B cell (primary cell): ENCODE measurements at places on chromosomes 7 and 10. TPM values are rescaled to one million over a fixed set of nuclear protein-coding genes. Genes with fewer than 3 reads are reported as not detected.

DNA sequence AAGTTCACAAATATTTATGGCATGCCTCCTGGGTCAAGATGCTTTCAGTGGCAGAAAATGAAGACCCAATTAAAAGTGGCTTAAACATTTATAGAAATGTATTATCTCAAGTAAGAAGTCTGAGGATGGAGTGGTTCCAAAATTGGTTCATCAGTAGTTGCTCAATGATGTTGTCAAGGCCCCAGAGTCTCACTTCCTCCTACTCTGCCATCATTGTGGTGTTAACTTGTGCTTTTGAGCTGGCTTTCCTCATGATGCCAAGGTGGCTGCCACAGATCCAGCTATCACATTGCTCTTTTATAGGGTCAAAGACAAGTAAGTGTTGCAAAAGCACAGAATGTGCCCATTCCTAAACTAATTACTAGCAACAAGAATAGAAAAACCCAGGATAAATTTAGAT lies 404.6 kb upstream of the NRP1 start:
- no peaks in the 10 kb centered on the region for H3K36me3 ChIP-seq
- H3K4me3 ChIP-seq, result no peak overlapping the region
- no peaks in the 10 kb centered on the region for H3K27me3 ChIP-seq
- no peak for DNase-seq

- H3K4me3 ChIP-seq, result no peak overlapping the region
- H3K4me1 ChIP-seq, result no peaks in the 10 kb centered on the region
- H3K27me3 ChIP-seq, result no peaks in the 10 kb centered on the region
Observed at GRCh38 chr7:149104214-149104613, 13.7 kb upstream of the ZNF786 start.

DNA sequence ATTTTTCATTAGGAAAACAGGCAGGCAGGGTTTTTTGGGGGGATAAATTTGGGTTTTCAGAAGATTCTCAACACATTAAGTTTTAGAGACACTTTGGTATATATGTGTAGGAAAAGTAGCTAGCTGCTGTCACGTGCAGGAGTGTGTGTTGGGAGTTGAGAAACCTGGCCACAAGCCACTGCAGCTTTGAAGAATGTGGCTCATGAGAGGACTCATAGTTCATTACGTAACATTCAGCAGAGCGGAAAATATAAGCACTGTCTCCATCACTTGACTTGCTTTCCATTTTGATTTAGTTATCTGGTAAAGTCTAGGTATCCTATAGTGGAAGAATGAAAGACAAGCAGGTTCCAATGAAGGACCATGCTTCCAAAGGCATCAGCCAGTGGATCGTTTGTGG lies 31.2 kb downstream of the SMNDC1 start:
- H3K27ac ChIP-seq, result no peak overlapping the region
- H3K36me3 ChIP-seq, result no peaks in the 10 kb centered on the region
- H3K4me3 ChIP-seq, result no peak overlapping the region
- H3K27me3 ChIP-seq, result no peaks in the 10 kb centered on the region
- peak; percentile 20 for DNase-seq
- H3K4me1 ChIP-seq, result peaks cover under 1% of the 10 kb centered on the region

- H3K4me3 ChIP-seq, result no peak overlapping the region
- peak; percentile 67 for DNase-seq
- H3K4me1 ChIP-seq, result peaks cover 3% of the 10 kb centered on the region
- H3K36me3 ChIP-seq, result no peaks in the 10 kb centered on the region
Observed at GRCh38 chr7:150962553-150963399, 15.3 kb downstream of the KCNH2 start.

DNA sequence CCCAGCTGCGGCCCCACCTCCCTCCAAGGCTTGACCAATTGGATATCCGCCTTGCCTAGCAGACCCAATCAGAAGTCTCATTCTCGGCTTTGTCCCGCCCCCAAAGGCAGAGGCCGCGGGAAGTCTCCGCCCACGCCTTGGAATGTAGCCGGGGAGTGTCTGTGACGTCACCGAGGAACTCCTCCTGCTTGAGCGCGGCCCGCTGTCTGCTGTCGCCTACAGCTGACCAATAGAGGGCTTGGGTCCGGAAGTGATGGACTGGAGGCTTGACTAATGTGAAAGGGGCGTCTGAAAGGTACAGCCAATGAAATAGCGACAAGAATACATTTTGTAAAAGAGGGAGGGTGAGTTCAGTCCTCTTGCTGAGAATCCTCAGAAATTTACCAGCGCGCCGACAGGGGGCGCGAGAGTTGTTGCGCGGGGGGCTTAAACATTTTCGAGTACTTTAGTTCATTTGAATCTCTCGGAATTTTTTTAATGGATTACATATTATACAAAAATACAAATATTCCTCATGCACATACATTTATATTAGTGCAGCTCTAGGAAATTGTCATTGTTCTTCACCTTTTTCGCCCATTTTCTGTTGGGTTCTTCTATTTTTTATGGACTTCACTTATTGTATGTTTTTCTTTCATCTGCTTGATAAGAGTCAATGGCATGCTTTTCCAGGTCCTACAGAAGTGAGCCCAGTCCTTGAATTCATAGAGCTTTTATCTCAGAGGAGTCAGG lies 376 bp upstream of the CREB3L2 start:
- H3K4me1 ChIP-seq, result peaks cover 22% of the 10 kb centered on the region
- peak; percentile 99 for DNase-seq
- no peaks in the 10 kb centered on the region for H3K27me3 ChIP-seq
- peak overlapping the region; percentile 85 for H3K4me3 ChIP-seq

DNA sequence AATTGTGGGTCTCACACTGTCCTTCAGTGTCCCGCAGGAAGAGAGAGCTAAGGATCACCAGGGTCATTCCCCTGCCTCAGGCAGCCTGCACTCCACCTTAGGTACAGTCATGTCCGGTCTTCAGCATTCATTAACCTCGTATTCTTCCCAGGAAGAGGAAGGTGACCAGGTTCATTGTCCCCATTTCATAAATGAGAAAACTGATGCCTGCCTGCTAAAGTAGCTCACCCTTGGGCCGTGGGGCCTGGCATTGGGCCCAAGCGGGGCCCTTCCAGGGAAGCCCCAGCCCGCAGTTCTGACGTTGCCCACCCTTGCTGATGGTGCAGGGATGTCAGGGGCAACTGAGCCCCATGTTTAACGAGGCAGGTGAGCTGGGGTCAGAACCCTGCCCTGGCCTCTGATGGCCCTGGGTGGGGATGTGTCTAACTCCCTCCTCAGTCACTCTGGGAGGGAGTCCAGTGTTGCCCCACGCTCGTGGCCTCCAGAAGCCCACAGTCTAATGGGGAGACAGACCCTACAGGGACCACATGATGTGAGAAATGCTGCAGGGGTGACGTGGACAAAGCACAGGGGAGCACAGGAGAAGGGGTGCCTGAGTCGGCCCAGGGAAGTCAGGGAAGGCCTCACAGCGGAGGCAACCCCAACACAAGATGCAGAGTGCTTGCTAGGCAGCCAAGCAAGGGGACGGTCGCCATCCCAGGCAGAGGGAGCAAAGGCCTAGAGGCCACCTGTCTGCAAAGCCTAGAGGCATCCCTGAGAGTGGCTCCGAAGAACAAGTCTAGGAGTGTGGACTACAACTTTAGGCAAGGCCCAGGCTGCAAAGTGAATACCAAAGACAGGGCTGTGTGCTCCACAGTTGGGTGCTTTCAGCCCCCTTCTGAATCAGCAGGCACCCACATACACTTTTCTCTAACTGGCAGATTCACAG lies 25.1 kb downstream of the DDIT4 start:
- H3K4me1 ChIP-seq, result peaks cover 38% of the 10 kb centered on the region
- H3K36me3 ChIP-seq, result no peaks in the 10 kb centered on the region
- H3K4me3 ChIP-seq, result no peak overlapping the region

- no peaks in the 10 kb centered on the region for H3K27me3 ChIP-seq
- H3K27ac ChIP-seq, result peak overlapping the region; percentile 28
- H3K4me1 ChIP-seq, result peaks cover 5% of the 10 kb centered on the region
- no peaks in the 10 kb centered on the region for H3K36me3 ChIP-seq
Observed at GRCh38 chr10:119663866-119664698, 12.9 kb downstream of the BAG3 start.

GRCh38 chr10:4813496-4813895 lies 12.5 kb upstream of the AKR1E2 start:
- no peak overlapping the region for H3K27ac ChIP-seq
- H3K4me1 ChIP-seq, result no peaks in the 10 kb centered on the region
- H3K4me3 ChIP-seq, result no peak overlapping the region
- no peaks in the 10 kb centered on the region for H3K36me3 ChIP-seq
- no peaks in the 10 kb centered on the region for H3K27me3 ChIP-seq

DNA sequence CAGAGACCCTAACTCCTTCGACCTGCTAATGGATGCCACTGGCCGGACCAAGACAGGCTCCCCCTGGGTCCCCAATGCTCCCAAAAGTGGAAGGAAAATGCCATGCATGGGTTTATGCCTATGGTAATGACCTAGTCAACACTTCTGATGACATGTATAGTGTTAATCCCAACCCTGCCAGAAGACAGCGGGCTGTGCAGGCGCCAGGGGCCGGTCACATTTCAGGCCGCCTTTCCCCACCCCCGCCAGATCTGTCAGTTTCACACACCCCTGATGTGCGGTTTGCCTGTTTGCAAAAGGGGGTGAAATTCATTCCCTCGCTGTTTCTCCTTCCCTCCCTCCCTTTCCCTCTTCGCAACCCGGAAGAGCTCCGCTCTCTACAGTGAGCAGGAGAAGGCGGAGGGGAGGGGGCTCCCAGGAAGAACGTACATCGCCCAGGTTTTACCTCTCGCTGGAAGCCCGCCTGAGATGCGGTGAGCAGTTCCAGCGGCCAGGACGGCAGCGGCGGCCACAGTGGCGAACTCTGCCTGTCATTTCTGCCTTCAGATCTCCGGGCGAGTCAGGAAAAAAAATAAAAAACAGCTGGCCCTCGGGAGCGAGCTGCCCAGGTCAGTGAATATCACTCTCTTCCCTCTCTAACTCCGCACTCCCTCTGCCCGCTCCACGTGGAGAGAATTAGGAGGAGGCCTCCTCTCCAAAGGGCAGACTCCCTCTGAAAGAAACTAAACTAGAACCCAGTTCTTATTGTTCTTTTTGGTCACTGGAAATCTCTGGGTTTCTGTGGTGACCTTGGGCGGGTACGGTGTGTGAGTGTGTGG lies 9.4 kb upstream of the GATA3 start:
- no peak overlapping the region for H3K27ac ChIP-seq
- H3K4me3 ChIP-seq, result peak overlapping the region; percentile 1
- DNase-seq, result peak; percentile 38
- peaks cover 59% of the 10 kb centered on the region for H3K4me1 ChIP-seq

GRCh38 chr10:92822964-92823363 lies 25.4 kb upstream of the EXOC6 start:
- no peak overlapping the region for H3K4me3 ChIP-seq
- H3K27me3 ChIP-seq, result no peaks in the 10 kb centered on the region
- peak; percentile 52 for DNase-seq
- H3K4me1 ChIP-seq, result peaks cover 15% of the 10 kb centered on the region
- H3K36me3 ChIP-seq, result no peaks in the 10 kb centered on the region

DNA sequence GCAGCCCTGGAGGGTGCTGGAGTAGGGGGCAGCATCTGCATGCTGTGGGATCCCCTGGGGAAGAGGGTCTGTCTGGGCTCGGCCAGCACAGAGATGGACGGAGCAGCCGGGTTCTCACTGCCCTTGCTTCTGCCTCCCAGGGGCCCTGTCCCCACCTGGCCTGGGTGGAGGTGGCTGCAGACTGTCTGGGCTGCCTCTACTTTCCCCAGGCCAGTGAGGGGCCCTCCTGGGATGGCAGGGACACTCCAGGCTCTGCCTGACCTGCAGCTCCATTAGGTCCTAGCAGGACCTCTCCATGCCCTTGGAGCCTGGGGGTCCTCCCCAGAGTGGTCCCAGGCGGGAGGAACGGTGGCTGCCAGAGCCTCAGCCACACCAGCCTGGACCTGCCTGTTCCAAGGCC lies 63.7 kb downstream of the PWWP2B start:
- H3K4me1 ChIP-seq, result peaks cover 4% of the 10 kb centered on the region
- H3K27me3 ChIP-seq, result no peaks in the 10 kb centered on the region
- H3K4me3 ChIP-seq, result no peak overlapping the region
- no peak overlapping the region for H3K27ac ChIP-seq
- no peak for DNase-seq
- H3K36me3 ChIP-seq, result no peaks in the 10 kb centered on the region

GRCh38 chr10:86354761-86355540 lies 11.6 kb downstream of the GRID1 start:
- H3K4me3 ChIP-seq, result no peak overlapping the region
- DNase-seq, result no peak
- no peak overlapping the region for H3K27ac ChIP-seq
- H3K4me1 ChIP-seq, result peaks cover 14% of the 10 kb centered on the region

DNA sequence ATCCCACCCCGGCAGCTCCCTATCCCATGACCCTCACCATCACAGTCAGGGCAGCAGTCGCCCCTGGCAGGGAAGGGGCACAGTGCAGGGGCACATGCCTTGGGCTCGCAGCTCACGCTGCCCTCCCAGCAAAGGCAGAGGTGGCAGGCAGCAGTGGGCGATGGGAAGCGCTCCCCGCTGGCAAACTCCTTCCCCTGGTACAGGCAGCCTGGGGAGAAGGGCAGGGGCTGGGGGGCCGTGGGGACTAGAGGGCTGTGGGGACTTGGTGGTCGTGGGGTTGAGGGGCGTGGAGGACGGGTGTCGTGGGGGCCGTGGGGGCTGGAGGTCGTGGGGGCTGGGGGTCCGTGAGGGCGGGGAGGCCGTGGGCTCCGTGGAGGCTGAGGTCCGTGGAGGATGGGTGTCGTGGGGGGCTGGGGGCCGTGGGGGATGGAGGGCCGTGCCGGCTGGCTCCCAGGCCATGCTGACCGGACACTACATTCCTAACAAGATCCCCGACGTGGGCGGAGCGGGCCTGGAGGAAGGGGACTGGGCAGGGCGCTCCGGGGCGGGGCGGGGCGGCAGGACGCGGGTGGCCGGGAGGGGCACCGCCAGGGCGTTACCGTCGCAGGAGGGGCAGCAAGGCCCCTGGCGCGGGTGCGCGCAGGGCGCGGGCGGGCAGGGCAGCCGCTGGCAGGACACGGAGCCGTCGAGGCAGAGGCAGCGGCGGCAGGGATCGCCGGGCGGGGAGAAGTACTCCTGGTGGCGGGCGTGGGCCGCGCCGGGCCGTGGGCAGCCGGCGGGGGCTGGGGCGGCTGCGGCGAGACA lies 20.0 kb downstream of the KCP start:
- peak overlapping the region; percentile 41 for H3K4me3 ChIP-seq
- DNase-seq, result peak; percentile 45
- H3K27ac ChIP-seq, result no peak overlapping the region
- H3K4me1 ChIP-seq, result peaks cover 12% of the 10 kb centered on the region
- no peaks in the 10 kb centered on the region for H3K36me3 ChIP-seq
- H3K27me3 ChIP-seq, result no peaks in the 10 kb centered on the region

GRCh38 chr7:64651203-64651602 lies 14.7 kb upstream of the ZNF107 start:
- no peaks in the 10 kb centered on the region for H3K27me3 ChIP-seq
- no peaks in the 10 kb centered on the region for H3K4me1 ChIP-seq
- H3K27ac ChIP-seq, result no peak overlapping the region

Gene ACSM6
- not detected in 2 replicates for total RNA-seq

Gene EXOC6
- 22.6 and 25.6 TPM in 2 replicates for total RNA-seq

Gene ADAM12
- 0.22 TPM in 2 replicates for total RNA-seq

Gene EBF3
- total RNA-seq, result 0.07 TPM in 1 of 2 replicates, not detected in the other

Gene COL1A2
- 0.12 and 0.47 TPM in 2 replicates for total RNA-seq

Gene PTPRN2
- 1.5 and 2.0 TPM in 2 replicates for total RNA-seq

Gene AGR2
- total RNA-seq, result not detected in 2 replicates

Gene LAMB1
- not detected in 2 replicates for total RNA-seq

Gene EN2
- not detected in 2 replicates for total RNA-seq

Gene BBS9
- total RNA-seq, result 45.2 and 48.4 TPM in 2 replicates

Gene CCDC3
- 0.12 and 0.15 TPM in 2 replicates for total RNA-seq
